ENCODE measurements at places on chromosomes 11 and 22.

DNA sequence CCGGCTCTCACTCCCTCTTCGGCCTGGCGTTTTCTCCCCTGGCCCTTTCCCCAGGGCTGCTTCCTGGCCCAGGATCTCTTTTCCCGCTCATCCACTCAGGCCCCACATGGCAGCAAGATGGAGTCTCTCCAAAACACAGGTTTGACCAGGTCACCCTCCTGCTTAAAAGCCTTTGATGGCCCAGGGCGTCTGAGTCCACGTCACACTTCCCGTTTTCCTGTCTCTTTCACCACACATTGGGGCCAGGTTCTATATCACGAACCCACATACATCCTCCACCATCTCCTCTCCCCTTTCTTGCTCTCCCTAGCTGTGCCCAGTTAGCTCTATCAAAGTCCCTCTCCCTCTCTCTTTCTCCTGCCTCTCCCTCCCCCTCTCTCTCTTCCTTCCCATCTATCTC lies 7.8 kb upstream of the LRRC32 start:
- no peak for DNase-seq

DNA sequence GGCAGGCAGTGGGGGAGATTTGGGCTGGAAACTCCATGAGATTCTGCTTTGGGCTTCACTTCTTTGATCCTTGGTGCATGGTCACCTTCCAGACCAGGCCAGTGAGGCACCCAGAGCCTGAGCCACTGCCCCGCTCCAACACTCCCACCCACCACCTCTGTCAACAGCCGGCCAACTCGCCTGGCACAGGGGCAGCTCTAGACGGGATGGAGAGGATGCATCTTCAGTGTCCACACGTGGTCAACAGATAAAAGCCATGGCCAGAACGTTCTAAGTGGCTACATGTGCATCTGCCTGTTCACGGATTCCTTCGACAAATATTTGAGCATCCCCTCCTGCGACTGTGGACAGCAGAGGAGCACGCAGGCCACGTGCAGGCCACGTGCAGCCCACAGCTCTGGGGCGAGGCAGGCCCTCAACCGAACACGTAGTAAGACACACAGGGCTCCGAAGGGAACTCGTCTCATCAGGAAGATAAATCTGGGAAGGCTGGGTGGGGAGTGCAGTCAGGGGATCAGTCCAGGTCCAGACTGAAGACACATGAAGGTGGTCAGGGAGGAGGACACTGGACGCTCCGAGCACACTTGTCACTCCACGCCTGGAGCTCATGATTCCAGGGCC lies 1.2 kb downstream of the LRRC56 start:
- no peak for DNase-seq

GRCh38 chr11:114087025-114087424 lies 27.5 kb downstream of the ZBTB16 start:
- no peak for DNase-seq

- no peak for DNase-seq
Observed at GRCh38 chr11:43810929-43811596, 69.6 kb upstream of the ALKBH3 start.

- DNase-seq, result no peak
Observed at GRCh38 chr11:120236169-120237107, 3.5 kb upstream of the POU2F3 start.

DNA sequence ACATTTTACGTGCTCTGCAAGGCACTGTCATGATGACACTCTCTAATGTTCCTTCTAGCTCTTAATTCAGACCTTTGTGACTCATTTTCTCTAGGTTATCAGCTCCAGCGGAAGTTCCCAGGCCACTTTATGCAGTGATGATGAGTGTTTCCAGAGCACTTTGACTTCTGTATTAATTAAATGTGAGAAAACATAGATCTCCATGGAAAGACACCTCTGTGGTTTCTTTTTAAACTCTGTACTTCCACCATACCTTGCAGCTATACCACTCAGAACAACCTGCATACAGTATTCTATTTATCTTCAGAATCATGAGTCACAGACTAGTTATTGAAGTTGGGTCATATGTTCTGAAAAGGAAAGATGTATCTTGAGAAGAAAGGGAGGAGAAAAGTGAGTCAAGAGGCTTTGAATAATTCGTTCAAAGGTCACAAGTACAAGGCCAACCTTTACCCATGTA lies 175.6 kb upstream of the TENM4 start:
- DNase-seq, result no peak

DNA sequence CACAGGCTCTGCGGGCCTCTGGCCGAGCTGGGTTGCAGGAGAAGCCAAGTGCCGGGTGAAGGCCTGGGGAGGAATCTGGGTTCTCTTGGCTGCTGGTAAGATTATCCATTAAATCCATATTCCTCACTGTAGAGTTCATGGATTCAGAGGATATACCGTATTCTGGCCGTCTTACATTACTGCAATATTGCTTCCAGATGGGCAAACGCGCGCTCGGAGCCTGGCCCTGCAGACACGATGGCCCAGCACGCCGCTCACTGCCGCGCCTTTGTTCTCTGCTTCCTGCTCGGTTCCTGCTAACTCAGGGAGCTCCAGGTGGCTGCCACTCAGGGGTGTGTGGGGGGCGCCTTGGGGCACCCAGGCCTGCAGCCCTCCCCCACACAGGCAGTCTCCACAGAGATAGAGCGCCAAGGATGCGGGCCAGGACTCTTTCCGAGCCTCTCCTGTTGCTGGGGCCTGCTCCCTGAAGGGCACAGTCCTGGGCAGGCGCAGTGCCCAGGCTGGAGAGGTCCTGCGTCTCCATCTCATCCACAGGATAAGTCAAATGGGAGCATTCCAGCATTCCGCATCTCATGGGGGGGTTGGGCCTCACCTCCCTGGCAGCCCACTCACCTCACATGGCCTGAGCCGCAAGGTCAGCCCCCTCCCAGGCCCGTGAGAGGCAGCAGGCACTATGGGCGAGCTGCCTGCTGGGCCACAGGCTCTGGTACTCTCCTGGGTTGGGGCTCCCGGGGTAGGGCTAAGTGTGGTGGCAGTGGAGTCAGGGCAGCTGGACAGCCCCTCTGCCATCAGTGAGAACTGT lies 14.1 kb upstream of the KCNQ1OT1 start:
- DNase-seq, result no peak

DNA sequence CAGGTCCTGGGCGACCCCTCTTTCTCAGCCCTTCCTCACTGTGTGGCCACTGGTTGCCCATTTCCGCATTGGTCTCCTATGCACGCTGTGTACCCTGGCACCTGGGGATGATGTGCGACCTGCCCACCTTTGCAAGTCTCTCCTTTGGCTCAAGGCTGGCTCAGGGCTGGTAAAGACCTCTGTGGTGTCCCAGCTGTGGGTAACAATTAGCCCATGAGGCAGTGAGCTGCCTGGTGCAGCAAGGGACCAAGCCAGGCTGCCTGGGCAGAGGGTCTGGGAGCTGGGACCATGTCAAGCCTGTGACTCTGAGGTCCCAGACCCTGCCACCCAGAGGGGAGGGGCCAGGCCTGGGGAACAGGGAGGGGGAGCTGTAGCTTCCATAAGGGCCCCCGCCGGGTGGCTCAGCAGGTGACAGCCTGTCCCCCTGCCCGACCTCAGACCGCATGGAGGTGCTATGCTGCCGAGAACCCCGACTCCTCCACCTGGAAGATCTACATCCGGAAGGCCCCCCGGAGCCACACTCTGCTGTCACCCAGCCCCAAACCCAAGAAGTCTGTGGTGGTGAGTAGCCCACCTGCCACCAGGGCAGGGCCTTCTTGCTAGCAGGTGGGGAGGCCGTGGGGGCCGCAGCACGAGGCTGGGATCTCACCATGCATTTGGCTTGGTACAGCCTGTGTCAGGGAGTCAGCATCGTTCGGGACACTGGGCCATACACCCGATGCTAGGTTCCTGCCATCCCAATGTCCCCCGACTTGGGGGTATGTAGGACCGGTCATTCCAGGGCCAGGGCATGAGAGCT lies 112.5 kb downstream of the KCNQ1OT1 start:
- DNase-seq, result no peak

DNA sequence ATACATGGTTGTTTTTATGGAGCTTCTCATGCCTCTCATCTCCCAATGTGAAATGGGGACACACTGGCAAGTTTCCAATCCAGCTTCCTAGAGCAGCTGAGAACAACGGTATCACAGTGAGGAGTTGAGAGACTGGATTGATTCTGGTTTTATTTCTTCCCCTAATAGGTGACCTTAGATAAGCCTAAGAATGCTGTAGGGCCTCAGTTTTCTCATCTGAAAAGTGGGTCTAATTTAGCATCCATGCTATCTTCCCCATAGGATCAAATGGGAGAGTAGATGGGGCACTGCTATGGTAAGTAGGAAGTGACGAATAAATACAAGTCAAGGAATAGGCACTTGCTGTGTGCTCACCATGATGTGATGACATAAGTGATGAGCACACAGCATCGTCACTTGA lies 61.1 kb upstream of the PHOX2A start:
- no peak for DNase-seq

GRCh38 chr11:6608011-6608410 lies 4.0 kb downstream of the TAF10 start:
- DNase-seq, result no peak

DNA sequence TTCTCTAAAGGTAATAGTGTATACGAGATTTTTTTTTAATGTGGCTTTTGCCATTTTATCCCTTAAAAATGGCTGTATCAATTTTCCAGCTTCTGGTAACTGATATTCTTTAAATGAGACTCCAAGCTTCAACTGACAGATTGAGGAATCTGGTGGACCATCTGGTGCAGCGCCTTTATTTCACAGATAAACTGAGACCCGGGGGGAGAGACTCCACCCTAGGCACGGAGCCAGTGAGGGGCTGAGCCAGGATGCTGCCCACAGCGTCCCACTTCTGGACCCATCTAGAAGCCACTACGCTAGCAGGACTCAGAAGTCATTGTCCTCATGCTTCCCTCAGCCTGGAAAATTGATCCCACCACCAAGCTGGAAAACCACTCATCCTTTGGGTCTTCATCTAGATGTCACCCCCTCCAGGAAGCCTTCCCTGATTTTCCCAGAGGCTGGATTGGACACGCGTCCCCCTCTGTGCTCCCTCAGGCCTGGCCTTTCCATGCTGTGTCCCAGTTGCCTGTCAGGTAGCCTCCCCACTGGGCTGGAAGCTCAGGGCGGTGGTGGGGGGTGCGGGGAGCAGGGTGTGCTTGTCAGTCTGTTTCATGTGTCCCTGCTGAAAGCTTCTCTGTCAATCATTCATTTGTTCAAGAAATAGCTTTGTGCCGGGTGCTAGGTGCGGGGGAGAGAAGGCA lies 12.3 kb upstream of the CD5 start:
- DNase-seq, result no peak

DNA sequence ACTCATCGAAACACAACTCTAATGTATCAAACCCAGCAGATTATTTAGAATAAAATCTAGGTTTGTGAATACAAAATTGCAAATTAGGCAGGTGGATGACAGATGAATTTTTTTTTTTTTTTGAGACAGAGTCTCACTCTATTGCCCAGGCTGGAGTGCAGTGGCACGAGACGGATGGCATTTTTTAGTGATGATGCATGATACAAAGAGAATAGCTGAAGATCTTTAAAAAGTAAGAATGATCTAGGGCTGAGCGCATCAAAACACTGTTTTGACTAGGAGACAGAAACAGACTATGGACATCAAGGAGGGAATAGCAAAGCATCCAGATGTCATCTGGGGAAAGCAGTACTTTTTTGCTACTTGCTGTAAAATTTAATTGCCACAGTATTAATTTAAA lies 63.8 kb downstream of the IMMP1L start:
- no peak for DNase-seq

DNA sequence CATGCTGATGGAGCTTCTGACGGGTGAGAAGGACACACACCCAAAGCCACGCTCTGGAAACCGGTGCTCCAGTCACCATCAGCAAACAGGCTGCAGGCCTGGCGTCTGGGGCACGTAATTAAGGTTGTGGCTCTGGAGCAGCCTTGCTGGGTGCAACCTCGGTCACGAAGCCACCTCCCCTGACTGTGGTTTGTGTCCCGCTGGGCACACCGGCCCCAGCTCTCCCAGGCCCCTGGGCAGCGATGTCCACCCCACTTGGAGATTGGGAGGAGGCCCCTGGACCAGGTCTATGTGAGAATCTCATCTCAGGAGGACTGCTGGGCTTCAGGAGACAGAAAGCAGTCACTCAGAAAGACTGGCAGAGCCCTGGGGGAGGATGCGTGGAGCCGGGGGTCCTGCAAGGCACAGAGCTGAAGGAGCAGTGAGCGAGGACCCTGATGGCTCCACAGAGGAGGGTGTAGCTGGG lies 631.6 kb downstream of the BRD1 start:
- DNase-seq, result no peak

DNA sequence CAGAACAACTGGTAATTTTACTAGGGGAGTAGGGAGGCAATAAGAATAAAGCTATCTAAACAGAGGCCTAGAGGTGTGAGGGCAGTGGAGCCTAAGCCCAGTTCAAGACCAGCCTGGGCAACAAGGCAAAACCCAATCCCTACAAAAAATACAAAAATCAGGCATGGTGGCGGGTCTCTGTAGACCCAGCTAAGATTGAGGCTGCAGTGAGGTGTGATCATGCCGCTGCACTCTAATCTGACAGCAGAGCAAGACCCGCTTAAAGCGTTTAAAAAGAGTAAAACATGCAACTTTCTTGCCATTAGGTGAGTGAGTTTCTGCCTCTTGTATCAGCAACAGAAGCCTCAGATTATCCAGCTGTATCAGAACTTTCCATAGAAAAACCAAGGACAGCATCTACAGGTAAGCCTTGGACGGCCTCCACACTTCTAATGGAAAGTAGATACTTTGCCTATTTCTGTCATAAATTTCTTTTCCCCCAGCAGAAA lies 12.1 kb downstream of the TAF1D start:
- DNase-seq, result no peak

DNA sequence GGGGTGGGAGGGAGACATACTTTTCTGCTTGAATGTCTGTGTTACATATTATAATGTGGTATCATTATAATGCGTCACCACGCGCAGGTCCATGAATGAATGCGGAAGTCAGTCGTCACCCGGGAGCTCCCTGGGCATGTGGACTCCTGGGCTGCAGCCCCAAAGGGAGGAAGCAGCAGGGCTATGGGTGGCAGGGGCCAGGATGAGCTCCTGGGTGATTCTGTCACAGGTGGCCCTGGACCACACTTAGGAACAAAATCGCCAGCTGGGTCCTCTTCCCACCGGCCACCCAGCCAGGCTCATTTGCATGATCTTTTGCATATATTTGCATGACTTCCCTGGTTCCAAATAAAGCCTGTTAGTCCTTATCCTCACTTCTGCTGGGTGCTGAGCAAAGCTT lies 51.2 kb downstream of the KCNJ4 start:
- no peak for DNase-seq

All from DMS79 (cell line).